IMR-90 (cell line): ENCODE measurements at places on chromosomes 2 and 18.

GRCh38 chr2:95012881-95013550 lies 12.5 kb upstream of the MAL start:
- DNase-seq = no peak

DNA sequence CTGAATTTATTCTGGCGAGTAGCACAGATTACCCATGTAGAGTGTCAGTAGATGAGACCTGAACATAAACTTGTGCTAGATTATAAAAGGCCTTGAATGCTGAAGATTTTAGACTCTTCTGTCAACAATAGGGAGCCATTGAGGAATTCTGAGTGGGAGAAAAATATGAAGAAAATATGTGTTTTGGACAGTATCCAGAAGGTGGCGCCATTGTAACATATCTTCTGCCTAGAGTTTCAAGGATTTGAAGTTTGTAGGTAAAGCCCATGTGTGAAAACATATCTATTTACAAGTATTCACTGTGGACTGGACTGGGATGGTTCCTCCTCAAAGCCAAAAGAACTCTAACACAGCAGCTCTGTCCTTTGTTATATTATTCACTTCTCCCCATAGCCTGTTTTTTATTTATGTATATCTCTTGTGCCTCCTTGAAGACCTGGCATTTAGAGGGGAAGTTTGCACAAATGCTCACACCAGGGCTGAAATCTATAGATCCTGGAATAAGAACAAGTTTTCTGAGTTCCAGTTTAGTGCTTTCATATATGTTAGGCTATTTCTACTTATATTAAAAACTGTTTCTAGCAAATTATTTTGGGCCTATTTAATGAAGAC lies 124.9 kb downstream of the RDH14 start:
- peak; percentile 79 for DNase-seq

DNA sequence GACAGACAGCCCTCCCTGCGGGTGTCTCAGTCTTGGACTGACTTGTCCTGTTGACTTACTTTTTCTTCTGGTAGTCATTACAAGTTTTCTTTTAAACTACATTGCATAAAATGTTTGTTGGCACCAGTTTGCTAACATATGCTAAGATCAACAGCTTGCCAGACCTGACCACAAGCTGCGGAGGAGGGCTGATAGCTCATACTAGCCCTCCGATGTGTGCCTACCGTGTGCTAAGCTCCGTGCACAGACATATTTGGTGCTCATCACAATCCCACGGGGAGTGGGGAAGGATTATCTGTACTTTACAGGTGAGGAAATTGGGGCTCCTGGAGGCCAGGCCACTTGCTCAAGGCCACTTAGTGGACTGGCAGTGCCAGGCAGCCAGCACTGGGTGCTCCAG lies 72.8 kb upstream of the YPEL5 start:
- DNase-seq = no peak

- DNase-seq = peak; percentile 32
Observed at GRCh38 chr2:203492965-203493364, 42.1 kb downstream of the RAPH1 start.

DNA sequence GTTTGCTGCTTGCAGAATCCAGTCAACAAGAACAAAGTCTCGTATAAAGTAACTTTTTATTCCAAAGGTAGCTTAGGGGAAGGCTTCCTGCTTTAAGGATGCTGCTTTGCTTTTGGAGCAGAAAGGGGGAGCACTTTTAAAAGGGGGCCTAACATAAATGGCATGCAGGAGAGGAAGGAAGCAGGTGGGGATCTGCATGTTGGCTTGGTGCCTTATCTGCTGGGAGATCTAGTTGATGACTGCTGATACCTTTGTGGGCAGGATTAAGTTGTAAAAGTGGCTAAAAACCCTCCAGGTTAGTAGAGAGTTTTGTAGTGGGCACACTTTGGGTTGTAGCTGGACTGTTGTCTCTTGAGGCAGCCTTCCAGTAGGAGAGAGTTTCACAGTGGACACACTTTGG lies 22.5 kb downstream of the UBR3 start:
- DNase-seq = no peak

DNA sequence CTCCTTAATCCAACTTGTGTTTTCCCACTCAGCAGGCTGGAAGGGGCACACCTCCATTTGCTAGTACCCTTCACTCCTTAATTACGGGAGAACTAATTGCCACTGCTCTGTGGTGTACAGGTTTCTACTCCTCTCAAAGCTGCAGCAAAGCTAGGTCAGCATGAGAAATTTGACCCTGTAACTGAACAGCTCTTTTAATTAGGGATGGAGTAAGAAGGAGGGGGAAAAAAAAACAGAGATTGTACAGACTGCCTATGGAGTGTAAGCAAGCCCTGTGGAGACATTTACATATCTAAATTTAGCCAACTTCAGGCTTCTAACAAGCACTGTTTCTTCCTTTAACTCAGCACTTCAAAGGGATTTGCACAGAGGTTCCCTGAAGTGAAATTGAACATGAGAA lies 629.7 kb upstream of the SETBP1 start:
- no peak for DNase-seq

GRCh38 chr18:52816121-52816520 lies 476.1 kb downstream of the DCC start:
- no peak for DNase-seq

- no peak for DNase-seq
Observed at GRCh38 chr2:212195626-212196025, 343.0 kb downstream of the ERBB4 start.

- DNase-seq = peak; percentile 87
Observed at GRCh38 chr2:43458014-43458628, 137.7 kb downstream of the THADA start.

DNA sequence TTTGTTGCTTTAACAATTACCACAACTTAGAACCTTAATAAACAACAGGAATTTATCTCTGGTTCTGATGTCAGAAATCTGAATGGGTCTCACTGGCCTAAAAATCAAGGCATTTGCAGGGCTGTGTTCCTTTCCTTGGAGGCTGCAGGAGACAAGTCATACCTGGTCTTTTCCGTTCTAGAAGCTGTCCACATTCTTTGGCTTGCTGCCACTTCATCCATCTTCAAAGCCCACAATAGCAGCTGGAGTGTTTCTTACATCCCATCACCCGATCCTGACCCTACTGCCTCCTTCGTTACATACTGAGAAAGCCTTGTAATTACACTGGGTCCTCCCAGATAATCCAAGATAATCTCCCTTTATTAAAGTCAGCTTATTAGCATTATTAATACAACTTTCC lies 18.1 kb downstream of the NETO1 start:
- no peak for DNase-seq

DNA sequence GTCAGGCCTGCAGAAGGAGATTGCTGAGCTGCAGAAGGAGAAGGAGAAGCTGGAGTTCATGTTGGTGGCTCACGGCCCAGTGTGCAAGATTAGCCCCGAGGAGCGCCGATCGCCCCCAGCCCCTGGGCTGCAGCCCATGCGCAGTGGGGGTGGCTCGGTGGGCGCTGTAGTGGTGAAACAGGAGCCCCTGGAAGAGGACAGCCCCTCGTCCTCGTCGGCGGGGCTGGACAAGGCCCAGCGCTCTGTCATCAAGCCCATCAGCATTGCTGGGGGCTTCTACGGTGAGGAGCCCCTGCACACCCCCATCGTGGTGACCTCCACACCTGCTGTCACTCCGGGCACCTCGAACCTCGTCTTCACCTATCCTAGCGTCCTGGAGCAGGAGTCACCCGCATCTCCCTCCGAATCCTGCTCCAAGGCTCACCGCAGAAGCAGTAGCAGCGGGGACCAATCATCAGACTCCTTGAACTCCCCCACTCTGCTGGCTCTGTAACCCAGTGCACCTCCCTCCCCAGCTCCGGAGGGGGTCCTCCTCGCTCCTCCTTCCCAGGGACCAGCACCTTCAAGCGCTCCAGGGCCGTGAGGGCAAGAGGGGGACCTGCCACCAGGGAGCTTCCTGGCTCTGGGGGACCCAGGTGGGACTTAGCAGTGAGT lies 19.4 kb downstream of the FOSL2 start:
- no peak for DNase-seq

DNA sequence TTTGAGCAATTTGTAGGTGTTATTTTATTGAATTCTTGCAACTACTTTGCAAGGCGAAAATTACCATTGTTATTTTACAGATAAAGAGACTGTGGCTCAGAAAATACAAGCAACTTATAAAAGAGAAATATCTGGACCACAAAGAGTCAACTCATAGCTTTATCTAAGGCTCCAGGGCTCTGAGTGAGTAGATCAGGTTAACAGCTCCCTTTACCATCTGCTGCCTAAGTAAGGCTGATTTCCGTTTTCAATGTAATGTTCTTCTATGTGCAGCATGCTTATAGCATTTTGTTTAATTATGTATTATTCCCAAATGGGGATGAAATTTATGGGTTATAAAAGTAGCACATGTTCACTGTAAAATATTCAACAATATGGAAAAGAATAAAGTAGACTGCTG lies 299.1 kb upstream of the TNP1 start:
- no peak for DNase-seq

GRCh38 chr2:230941202-230942180 lies 16.4 kb upstream of the GPR55 start:
- DNase-seq = no peak

GRCh38 chr2:75241696-75242095 lies 42.4 kb upstream of the TACR1 start:
- DNase-seq = peak; percentile 43
